ENCODE measurements at places on chromosomes 3 and 15.

DNA sequence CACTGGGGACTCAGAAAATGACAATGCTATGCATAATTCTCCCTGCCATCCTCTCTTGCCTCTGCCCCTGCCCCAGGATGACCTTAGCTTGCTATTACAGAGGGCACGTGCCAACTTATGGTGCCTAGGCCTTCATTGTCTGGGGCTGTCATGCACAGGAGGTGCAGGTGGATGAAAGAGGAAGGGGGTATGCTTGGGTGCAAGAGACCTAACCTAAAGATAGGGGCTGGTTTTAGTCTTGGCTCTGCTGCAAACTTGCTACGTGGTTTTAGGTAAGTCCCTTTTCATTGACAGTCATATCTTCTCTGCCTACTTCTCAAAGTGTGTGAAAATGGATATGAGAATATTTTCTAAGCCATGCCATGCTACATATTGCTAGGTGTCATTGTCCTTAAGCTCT is 161.3 kb downstream of the EPHB1 start:
- DNase-seq = no peak

DNA sequence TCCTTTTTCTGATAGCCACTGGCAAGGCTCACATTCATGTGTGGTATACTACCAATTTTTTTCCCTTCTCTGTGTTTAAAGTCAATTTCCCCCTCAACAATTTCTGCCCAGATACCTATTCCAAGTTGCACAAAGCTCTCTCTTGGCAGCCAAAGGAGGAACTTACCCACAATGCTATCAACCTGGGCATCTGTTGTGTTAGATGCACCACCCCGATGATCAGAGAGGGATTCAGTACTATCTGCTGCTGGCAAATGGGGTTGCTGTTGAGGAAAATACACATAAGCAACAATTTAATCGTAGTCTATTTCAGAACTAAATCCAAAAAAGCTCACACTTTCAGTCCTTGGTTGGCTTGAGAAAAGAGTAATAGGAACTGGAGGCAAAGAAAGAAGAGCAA is 46.1 kb downstream of the AAGAB start:
- no peak for DNase-seq

- no peak for DNase-seq
These were observed 27.6 kb downstream of the TBC1D23 start for GRCh38 chr3:100288288-100288894.

- DNase-seq = no peak
These were observed 954.6 kb downstream of the EPHA3 start for GRCh38 chr3:90062016-90062415.

- no peak for DNase-seq
These were observed 64.5 kb downstream of the GRIP2 start for GRCh38 chr3:14475621-14476020.

DNA sequence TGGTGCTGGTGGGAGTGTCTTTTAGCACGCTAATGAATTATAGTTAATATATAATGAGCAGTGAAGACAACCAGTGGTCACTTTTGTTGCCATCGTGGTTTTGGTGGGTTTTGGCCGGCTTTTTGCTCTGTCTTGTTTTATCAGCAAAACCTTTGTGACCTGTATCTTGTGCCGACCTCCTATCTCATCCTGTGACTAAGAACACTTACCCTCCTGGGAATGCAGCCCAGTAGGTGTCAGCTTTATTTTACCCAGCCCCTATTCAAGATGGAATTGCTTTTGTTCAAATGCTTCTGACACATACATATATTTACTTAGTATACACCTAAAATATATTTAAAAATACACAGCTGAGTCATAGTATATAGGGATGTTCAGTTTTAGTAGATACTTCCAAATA is 770.3 kb downstream of the PDCD6IP start:
- no peak for DNase-seq

DNA sequence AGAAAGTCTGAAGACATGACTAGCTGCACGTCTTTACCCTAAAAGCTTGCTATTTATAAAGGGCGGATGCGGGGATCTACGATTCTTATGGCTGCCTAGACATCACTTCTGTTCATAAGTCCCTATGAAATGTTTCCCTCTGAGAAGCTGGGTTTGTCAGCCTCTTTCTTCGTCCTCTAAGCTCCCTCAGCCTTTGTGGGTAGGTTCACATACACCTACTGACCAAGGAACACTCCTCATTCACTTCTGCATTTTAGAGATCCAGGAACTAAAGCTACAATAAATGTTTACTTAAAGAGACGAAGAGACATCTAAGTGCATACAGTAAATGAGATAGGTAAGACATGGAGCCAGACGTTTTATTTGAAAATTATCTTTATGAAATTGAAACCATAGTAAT is 16.7 kb upstream of the RAMAC start:
- DNase-seq = no peak

DNA sequence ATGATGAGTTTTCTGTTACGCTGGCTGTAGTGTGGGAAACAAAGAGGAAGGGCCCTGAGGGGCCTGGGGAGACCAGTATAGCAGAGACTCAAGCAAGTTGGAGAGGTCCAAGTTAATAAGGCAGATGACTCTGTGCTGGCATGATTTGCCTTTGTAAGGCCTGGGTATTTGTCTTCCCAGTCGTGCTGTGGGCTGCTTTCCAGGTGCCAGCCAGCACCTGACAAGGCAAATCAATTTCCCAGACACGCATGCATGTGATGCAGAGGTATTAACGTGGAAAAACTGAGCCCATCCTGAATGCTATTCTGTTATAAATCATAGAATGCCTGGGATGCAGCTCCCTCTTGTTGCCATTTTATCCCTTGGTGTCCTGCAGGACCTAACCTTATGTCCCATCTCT is 175.6 kb downstream of the MFSD1 start:
- DNase-seq = no peak

DNA sequence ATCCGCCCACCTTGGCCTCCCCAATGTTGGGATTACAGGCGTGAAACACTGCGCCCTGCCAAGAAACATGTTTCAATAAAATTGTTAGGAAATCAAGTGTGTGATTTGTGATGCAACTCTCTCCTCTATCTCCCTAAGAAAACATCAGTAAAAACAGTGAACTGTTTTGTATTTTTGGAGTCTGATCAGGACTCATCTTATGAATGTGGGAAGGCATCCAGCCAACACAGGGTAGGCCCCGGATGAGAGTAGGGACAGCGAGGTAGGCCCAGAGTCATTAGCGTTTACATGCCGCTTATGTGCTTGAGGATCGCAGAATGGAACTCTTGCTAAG is 884 bp upstream of the GLYCTK start:
- no peak for DNase-seq

- DNase-seq = no peak
These were observed 51.9 kb downstream of the IQGAP1 start for GRCh38 chr15:90439946-90440345.

Measured in NK-92 treated with Interleukin-12 subunit alpha and Interleukin-12 subunit beta, amount 100 ng/mL, for 24 hours (cell line).